ENCODE measurements at places on chromosomes 3 and 15.

DNA sequence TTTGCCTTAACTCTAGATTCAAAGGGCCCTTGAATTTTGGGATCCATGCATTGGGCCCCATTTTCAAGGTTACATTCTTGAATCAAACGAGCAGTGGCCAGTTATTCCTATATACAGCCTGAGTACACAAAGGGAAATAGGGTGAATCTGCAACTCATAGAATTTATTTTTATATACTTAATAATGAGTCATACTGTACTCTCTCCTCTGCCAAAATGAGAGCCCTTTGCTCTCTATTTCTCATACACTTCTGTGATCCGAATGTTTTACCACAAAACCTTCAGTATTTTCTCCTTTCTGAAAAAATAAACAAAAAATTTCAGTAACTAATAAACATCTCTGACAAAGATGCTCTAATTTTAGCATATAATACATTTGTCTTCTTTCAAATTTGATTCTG, 116.7 kb downstream of the SERPINI1 start:
- no peak for DNase-seq

- no peak for DNase-seq
Observed at GRCh38 chr3:185824051-185825005, 514 bp downstream of the IGF2BP2 start.

GRCh38 chr3:44902628-44903027, 28.2 kb downstream of the TGM4 start:
- no peak for DNase-seq

DNA sequence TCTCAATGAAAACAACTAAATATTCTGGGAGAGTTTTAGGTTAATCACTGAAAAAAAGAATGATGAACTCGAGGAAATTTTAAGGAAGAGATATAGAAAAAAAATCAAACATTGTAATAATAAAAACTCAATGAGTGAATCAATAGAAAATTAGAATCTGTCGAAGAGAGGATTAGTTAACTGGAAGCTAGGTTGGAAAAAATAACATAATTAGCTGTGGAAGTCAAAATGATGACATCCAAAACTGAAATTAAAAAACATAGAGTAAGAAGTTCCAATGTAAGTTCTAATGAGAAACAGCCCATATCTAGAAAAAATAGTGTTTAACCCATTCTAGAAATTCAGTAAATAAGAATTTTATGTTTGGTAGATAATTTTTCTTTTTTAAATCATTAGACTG, 299.3 kb upstream of the RARB start:
- DNase-seq: no peak

DNA sequence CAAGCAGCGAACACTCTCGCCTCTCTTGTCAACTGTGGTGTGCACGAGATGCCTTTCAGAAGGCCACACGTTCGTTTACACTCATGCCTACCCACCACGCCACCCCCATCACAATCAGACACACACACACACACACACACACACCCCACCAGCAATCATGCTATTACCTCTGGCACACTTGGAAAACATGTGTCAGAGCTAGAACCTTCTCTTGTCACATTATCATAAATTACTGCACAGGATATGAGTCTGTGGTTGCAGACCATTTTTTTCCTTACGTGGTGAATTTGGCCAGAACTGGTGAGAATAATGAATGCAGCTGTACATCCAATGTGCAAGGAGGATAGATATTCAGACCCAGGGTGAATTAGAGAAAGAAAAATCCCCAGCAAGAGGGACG, 52.4 kb downstream of the TRIM69 start:
- DNase-seq: no peak

DNA sequence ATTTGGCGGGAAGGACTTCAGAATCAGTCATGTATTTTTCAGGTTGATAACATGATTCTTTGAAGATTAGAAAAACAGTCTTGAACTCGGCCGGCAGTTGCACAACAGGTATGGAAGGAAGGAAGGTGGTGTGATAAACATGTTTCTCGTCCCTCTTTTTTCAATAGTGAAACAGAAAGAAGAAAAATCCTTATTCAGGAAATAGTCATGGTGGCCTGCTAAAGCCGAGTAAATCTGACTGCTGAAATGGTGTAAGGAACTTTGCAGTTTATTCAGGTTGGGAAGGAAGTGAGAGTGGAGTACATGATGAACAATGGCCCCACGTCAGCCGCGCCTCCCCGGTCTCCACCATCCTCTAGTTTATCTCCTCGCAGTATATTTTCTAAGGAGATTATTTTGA, 6.7 kb downstream of the RASGRP1 start:
- no peak for DNase-seq

DNA sequence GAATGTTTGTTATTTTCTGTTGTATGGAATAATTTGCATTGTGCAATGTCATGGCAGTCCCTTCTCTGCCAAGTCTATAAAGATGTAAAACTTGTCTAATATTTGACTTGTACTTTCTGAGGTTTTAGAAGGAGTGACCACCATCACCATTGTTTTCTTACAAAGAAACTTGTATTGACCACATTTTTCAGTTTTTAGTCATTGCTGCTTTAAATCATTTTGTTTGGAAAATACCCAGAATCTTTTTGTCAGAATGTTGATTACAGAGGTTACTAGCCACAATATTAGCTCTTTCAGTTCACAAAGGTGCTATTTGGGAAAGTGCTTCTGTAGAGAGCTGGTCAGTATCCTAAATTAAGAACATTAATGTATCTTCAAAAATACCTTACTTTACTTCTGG, 532.4 kb upstream of the GBE1 start:
- DNase-seq: no peak

- DNase-seq: no peak
Observed at GRCh38 chr15:100340721-100341238, 995 bp downstream of the ADAMTS17 start.

DNA sequence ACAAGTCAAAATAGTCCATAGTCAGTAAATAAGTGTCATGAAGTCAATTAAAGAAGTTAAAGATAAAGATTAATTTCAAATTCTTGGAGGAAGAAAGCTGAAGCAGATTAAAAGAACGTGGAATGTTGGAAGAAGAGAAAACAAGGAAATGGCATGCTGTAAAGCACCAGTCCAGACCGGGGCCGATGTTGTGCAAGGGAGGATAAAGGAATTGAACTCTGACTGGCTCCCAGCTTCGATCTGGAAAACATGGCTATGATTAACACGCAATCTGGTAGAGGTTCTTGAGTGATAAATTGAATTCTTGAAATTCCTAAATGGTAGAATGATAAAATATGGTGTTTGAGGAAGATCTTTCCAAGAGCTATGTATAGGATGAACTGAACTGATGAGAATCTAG, 194.4 kb downstream of the MEIS2 start:
- no peak for DNase-seq

GRCh38 chr3:124298301-124298700, 306.4 kb upstream of the ROPN1 start:
- DNase-seq: no peak

DNA sequence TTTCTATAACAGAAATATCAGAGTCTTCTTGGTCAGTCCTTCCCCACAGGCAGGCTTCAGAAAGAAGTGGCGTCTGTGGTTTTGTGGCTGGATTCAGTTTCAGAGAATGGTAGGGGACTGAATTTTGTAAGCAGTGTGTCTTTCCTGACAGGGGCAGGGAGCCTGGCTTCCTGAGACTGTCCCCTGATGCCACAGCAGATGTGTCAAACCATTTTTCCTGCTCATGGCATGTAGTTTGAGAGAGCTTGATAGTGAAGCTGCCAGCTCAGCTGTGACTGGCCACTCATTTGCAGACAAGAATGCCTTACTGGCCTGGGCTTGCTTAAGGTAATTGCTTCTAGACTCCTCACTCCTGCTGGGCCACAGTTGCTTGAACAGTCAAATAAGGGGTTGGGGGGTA, 26.4 kb downstream of the LARS2 start:
- no peak for DNase-seq

GRCh38 chr3:189270248-189270832, 98.6 kb downstream of the TPRG1 start:
- no peak for DNase-seq

DNA sequence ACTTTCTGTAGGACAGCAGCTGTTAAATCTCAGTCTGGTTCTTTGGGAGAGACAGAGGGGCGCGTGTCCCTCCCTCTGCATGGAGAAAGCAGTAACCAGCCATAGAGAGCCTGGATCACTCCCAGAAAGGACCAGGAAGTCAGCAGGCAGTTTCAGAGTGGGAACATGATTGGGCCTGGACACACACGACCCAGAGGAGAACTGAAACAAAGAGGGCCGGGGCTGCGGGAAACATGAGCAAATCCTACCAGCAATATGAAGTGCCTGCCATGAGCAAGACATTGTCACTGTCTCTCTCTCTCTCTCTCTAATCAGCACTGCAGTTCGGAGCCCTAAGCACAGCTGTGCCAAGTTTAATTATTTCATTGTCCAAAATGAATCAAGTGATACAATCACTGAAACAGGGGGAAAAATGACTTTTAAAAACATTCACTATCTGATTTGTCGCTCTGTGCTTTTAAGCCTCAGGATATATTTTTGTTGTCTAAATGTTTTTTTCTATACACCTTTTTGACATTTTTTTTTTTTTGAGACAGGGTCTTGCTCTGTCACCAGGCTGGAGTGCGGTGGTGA, 17.6 kb downstream of the MUC13 start:
- no peak for DNase-seq

GRCh38 chr15:29570948-29571791, 251.1 kb downstream of the TJP1 start:
- no peak for DNase-seq

DNA sequence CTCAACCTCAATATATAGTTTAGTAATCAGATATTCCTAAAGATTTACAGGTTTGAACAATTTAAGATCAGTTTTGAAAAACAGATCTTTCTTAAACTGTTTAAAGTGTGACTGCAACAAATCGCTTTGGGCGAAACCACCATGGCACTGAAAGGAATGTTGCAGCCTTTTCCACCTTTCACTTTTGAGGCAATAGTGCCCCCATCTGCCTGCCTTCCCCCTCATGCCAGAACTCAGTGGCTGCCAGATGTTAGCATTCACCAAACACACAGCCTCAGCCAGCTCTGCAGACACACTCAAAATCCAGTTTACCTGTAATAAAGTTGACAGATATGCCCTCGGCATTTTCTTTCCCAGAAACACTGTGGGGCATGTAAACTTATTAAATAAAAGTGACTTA, 3.3 kb downstream of the LYSMD4 start:
- no peak for DNase-seq

DNA sequence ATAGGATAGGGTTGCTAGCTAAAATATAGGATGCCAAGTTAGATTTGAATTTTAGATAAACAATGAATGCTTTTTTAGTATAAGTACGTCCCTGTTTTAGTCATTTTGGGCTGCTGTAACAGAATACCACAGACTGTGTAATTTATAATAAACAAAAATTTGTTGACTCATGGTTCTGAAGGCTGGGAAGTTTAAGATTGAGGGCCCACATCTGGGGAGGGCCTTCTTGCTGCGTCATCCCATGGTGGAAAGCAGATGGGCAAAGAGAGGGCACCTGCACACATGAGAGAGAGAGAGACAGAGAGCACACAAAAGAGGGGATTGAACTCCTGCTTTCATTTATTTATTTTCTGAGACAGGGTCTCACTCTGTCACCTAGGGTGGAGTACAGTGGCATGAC, 246.5 kb downstream of the EPHB1 start:
- no peak for DNase-seq

- DNase-seq: no peak
Observed at GRCh38 chr3:1251282-1252060, 158.6 kb downstream of the CNTN6 start.

DNA sequence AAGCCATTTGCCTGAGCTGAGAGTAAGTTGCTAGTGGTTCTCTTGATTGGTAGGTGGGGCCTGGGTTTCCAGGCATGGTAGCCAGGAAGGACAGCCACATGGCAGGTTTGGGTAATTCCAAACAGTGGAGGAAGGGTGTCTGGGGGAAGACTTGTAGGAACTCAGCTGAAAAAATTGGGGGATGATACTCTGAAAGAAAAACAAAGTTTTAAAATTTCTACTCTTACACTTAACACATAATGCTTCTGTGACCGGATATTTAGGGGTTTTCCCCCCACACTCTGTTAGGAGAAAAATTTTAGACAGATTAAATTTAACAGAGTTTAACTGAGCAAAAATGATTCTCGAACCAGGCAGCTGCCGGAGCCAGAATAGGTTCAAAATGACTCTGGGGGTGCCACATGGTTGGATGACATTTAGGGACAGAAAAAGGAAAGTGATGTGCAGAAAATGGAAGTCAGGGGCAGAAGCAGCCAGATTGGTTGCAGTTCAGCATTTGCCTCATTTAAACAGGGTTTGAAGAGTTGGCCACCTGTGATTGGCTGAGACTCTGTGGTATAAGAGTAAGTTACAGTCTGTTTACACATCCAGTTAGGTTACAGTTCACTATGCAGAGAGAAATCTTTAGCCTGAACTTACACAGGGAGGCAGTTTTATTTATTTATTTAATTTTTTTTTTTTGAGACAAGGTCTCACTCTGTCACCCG, 8.1 kb downstream of the B2M start:
- no peak for DNase-seq

GRCh38 chr3:194638991-194639605, 5.9 kb upstream of the TMEM44 start:
- DNase-seq: no peak

- DNase-seq: no peak
Observed at GRCh38 chr15:26641144-26641543, 131.7 kb downstream of the GABRB3 start.

DNA sequence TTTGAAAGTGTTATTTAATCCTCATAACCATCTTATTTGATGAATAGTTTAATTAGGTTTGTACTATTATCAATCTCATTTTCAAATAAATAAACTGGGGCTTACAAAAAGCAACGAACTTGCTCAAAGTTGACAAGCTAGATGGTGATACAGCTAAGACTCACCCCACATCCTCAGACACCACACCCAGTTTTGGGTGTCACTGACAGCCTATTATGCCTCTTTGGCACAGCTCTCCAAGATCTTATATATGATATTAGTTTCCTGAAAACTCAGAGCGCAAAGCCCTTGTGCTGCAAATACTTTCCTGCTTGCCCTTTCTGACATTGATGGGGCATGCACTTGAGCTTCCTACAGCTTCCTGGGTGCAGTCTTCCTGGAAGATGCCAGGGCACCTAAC, 223.4 kb upstream of the GADL1 start:
- no peak for DNase-seq

DNA sequence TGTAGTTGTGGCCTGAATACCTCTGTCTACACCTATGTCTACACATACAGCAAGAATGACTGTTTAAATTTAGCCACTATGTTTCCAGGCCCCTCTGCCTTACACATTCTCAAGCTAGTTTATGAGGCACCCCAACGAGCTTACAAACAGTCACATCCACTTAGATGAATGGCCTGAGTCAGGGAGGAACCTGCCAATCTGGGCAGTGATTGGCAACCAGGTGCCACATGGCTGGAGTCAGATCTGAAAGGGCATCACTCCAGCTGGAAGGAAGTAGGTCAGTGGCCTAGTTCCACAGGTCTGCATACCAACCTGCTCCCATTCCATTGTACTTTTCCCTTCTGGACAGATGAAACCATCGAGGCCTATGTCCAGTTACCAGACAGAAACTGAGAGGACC, 136.3 kb downstream of the FOXP1 start:
- DNase-seq: no peak

DNA sequence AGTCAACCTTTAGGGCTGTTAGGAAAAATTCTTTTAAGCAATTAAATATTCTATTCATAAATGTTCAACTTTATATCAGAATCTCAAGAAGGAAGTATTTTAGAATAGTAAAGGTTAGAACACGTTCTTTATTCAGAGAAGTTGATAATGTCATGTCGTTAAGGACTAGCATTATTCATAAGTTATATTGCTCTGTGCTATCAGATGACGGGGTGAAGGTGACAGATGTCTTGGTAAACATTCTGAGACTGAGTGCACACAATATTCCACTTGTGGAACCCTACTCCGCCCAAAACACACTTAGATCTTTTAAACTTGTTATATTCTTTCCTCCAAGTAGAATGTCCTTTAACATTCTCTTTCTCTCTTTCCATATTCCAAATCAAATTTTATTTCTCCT, 7.9 kb downstream of the AP4E1 start:
- no peak for DNase-seq
